ENCODE measurements at places on chromosomes 4 and X. TPM values are rescaled to one million over a fixed set of nuclear protein-coding genes. Genes with fewer than 3 reads are reported as not detected.

Gene ABCG2
- total RNA-seq = 4.4 TPM

- H3K4me1 ChIP-seq = no peaks in the 10 kb centered on the region
- no peak overlapping the region for H3K4me3 ChIP-seq
- H3K27ac ChIP-seq = no peak overlapping the region
- peaks cover 5% of the 10 kb centered on the region for H3K27me3 ChIP-seq
- H3K36me3 ChIP-seq = no peaks in the 10 kb centered on the region
- no peak for DNase-seq
Observed at GRCh38 chr4:8171266-8171665, 12.7 kb upstream of the ABLIM2 start.

GRCh38 chr4:62414563-62414962 lies 1214.4 kb downstream of the ADGRL3 start:
- no peaks in the 10 kb centered on the region for H3K27me3 ChIP-seq
- no peaks in the 10 kb centered on the region for H3K36me3 ChIP-seq
- no peak overlapping the region for H3K27ac ChIP-seq
- H3K4me3 ChIP-seq = no peak overlapping the region
- no peaks in the 10 kb centered on the region for H3K4me1 ChIP-seq

DNA sequence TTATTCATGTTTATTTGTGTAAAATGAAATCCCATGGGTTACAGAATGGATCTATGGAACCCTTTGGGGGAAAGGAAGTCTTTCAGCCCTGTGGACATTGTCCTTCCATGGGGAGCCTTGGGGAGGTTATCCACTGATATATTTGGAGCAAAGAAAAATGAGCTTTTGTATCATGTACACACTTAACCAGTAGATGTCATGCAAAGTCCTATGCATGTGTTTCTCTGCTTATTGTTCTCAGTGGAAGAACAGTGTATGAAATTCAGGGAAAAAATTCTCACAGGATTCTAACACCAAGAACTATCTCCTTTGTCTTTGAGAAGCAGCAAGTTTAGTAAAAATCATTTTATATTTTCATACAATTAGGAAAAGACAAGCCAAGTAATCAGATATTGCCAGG lies 105.3 kb downstream of the DTHD1 start:
- H3K36me3 ChIP-seq = no peaks in the 10 kb centered on the region
- H3K27me3 ChIP-seq = peaks cover 31% of the 10 kb centered on the region
- peaks cover 25% of the 10 kb centered on the region for H3K4me1 ChIP-seq
- no peak for DNase-seq
- no peak overlapping the region for H3K4me3 ChIP-seq

DNA sequence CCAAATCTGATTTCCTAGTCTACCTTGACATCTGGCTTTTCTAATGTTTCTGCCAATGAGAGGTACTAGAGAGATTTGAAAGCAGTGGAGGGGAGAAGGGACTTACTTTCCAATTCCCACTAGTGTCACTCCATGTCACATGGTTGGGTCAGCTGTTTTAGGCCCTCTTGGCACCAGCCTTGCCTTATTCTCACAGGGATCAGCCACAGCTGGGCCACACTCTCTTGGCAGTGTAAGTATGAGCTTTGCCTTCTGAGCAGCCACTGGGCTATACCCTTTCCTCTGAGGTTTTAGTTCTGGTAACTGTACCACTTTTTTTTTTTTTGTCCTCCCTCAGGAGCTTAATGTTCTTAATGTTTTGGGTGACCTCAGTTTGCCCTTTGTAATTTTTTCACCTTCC lies 10.2 kb upstream of the ADH1C start:
- H3K27ac ChIP-seq = no peak overlapping the region
- no peaks in the 10 kb centered on the region for H3K4me1 ChIP-seq
- no peaks in the 10 kb centered on the region for H3K36me3 ChIP-seq
- H3K27me3 ChIP-seq = peaks cover 2% of the 10 kb centered on the region

DNA sequence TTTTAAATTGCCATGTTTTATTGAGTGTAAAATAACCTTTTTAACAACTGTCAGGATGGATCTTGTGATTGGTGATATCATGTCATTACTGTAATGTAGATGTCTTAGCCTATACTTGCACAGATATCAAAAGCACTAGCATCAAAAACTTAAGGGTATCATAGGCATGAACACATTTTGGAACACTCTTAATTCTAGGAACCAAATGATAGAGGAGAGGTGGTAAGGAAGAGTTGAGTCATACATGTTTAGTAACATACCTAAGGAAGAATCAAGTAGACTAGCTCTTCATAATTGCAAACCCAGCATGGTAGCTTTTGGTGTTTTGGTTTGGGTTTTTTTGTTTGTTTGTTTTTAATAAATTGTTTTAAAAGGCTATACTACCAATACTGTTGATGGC lies 43.4 kb downstream of the SMARCAD1 start:
- H3K27me3 ChIP-seq = no peaks in the 10 kb centered on the region
- H3K36me3 ChIP-seq = peaks cover 38% of the 10 kb centered on the region
- no peak overlapping the region for H3K4me3 ChIP-seq
- no peak for DNase-seq
- peaks cover 10% of the 10 kb centered on the region for H3K4me1 ChIP-seq

DNA sequence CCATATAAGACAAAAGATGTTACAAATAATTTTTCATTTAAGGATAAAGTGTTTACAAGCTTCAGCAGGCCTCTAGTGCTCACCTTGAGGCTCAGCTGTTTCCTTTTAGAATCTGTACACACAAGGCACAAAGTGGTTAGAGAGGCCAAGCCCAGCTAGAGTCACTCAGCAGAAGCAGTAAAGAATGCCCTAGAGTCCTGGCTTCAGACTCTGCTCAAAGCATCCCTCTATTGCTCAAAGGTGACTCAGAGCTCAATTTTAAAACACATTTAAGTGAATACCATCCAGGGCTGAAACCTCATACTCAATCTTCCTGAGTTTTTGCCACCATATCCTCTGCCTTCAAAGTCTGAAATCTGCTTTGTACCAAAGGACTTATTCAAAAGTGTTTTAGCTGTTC lies 22.6 kb upstream of the PHF8 start:
- H3K27ac ChIP-seq = no peak overlapping the region
- DNase-seq = no peak
- H3K27me3 ChIP-seq = no peaks in the 10 kb centered on the region
- H3K4me3 ChIP-seq = no peak overlapping the region
- H3K4me1 ChIP-seq = no peaks in the 10 kb centered on the region
- H3K36me3 ChIP-seq = no peaks in the 10 kb centered on the region

- H3K27me3 ChIP-seq = peaks cover 17% of the 10 kb centered on the region
- no peak for DNase-seq
- H3K27ac ChIP-seq = no peak overlapping the region
- peaks cover 27% of the 10 kb centered on the region for H3K4me1 ChIP-seq
- no peak overlapping the region for H3K4me3 ChIP-seq
- H3K36me3 ChIP-seq = no peaks in the 10 kb centered on the region
Observed at GRCh38 chrX:40303256-40304077, 205.7 kb upstream of the BCOR start.

DNA sequence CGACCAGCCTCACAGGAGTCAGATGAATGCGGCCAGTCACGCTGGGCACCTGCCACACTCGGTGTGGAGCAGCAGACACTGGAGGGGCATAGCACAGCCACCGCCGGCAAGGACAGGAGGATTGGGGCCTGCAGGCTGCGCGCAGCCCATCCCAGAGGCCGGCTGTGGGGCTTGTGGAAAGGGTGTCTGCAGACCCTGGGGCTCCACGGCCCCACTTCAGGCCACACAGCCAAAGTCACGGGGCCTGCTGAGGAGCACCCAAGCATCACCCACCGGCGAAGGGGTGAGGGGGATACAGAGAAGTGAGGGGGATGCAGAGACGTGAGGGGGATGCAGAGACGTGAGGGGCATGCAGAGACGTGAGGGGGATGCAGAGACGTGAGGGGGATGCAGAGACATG lies 70.1 kb downstream of the FAM53A start:
- no peak overlapping the region for H3K27ac ChIP-seq
- H3K36me3 ChIP-seq = no peaks in the 10 kb centered on the region
- H3K27me3 ChIP-seq = no peaks in the 10 kb centered on the region

DNA sequence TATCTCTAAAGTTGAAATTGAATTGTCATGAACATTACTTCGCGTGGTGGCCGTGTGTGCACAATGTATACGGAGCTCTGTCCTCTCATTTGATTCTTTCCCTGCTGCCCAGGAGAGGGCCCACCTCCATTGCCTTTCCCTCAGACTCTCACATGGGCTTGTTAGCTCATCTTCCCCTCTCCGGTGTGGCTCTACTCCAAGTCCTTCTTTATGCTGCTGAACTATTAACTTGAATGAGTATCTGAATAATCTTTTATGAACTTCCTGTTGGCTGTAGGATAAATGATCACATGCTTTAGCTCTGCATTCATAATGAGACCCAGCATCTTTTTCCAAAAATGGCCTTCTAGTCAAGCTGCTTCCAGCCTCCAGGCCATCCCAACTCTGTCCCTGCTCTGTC lies 68.8 kb upstream of the CLNK start:
- no peak overlapping the region for H3K27ac ChIP-seq
- no peak for DNase-seq
- H3K36me3 ChIP-seq = no peaks in the 10 kb centered on the region
- no peaks in the 10 kb centered on the region for H3K27me3 ChIP-seq
- H3K4me1 ChIP-seq = no peaks in the 10 kb centered on the region

DNA sequence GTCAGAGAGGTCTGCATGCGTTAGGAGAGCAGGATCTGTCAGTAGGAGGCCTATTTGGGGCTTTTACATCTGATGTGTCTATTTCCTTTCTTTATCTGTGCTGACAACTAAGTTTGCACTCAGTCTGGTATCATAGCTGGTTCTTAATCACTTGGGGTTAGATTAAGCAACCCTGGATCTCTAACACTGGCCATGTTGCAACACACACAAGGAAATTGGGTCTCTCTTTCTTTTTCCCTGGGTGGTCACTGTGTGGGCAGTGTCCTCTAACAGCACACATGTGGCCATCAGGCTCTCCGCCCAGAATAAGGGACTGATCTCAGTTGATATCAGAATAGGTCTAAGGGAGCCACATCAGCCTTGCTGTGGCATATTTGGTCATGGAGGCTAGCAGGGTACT lies 38.9 kb downstream of the IGFBP7 start:
- no peak overlapping the region for H3K4me3 ChIP-seq
- H3K4me1 ChIP-seq = no peaks in the 10 kb centered on the region
- no peak overlapping the region for H3K27ac ChIP-seq
- no peak for DNase-seq
- H3K36me3 ChIP-seq = no peaks in the 10 kb centered on the region
- H3K27me3 ChIP-seq = peaks cover 22% of the 10 kb centered on the region

DNA sequence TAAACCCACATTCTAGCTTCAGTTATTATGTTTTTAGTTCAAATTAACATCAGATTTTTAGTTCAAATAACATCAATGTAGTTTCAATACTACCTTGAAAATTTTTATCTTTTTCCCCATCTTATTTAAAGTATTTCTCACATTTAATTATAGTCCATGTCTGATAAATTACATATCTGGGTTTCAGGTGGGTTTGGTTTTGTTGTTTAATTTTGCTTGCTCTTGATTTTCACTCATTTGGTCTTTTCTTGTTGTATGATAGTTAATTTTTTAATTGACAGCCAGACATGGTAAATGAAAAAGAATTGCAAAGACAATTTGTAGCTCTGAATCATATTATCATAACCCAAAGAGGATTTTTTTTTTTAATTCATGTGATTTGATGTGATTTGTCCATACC lies 41.9 kb downstream of the GYG2 start:
- no peaks in the 10 kb centered on the region for H3K4me1 ChIP-seq
- H3K4me3 ChIP-seq = no peak overlapping the region
- H3K36me3 ChIP-seq = no peaks in the 10 kb centered on the region
- DNase-seq = no peak
- H3K27me3 ChIP-seq = peaks cover 3% of the 10 kb centered on the region

- H3K4me3 ChIP-seq = no peak overlapping the region
- no peaks in the 10 kb centered on the region for H3K27me3 ChIP-seq
- no peak for DNase-seq
- peaks cover 10% of the 10 kb centered on the region for H3K36me3 ChIP-seq
Observed at GRCh38 chr4:153639833-153640802, 44.0 kb upstream of the TLR2 start.

DNA sequence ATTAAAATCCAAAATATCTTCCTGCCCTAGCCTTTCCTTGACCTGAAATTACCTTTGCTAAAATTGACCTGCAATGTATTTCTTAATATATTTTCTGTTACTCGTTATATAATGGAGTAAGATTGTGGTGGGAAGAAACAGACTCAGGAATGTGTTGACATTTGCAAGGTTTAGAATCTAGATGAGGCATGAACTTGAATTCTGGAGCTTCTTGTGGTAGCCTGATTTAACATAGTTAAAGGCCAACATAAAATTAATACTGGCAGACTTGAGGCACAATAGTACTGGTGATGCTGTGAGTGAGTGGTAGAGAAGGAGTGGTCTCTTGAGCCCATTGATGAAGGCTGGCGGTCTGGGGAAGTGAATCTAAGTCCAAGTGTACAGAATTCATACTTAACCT lies 197.9 kb upstream of the SPRY1 start:
- no peaks in the 10 kb centered on the region for H3K27me3 ChIP-seq
- H3K36me3 ChIP-seq = no peaks in the 10 kb centered on the region
- H3K27ac ChIP-seq = no peak overlapping the region
- H3K4me3 ChIP-seq = no peak overlapping the region

Measured in activated CD8-positive, alpha-beta memory T cell treated with anti-CD3 and anti-CD28 coated beads, Interleukin-2, amount 10 ng/mL, durations not matched to agents 7 days and 5 days (primary cell).